HT-29 (cell line): ENCODE measurements at places on chromosomes 3 and 15. TPM values are rescaled to one million over a fixed set of nuclear protein-coding genes. Genes with fewer than 3 reads are reported as not detected.

- no peak for DNase-seq
Observed at GRCh38 chr3:84100861-84101260, 857.9 kb upstream of the CADM2 start.

The REC114 gene
- total RNA-seq = not detected in 2 replicates

DNA sequence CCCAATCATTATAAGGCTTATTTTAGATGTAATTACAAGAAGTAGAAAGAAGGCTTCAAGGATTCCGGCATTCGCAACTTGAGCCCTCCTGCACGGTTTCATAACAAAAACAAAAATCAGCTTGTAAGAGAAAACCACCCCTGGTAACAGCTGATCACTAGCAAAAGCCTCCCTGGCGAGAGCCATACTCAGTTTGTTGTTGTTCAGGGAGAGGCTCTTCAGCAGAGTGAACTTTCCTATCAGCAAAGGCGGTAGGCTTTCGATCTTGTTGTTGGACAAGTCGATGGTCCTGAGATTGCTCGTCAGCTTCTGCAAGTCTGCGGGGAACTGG lies 710 bp downstream of the LRRC57 start:
- no peak for DNase-seq

DNA sequence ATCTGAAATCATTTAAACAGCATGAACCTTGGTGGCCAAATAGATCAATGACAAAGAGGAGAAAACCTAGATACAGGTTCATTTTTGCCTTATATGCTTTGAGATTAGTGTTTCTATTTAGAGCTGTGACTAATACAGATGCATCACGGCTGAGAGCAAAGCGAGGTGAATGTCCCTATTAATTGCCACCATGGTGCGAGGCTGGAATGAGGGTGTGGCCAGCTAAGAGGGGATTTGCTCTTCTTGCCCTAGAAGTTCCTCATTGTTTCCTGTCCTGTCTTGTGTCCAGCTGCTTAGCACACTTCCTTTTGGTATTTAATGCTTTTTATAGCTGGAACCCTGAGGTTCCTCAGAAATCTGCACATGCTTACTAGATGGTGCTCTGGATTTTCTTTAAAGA lies 339.1 kb upstream of the RGMA start:
- DNase-seq = no peak

The GOLGA8T gene
- total RNA-seq = not detected in 2 replicates

- no peak for DNase-seq
Observed at GRCh38 chr3:187630404-187630803, 39.8 kb downstream of the SST start.

GRCh38 chr15:70132139-70132538 lies 34.4 kb upstream of the TLE3 start:
- no peak for DNase-seq

The CCDC13 gene
- total RNA-seq = not detected in 2 replicates

The CCDC39 gene
- not detected in 2 replicates for total RNA-seq

The ACKR2 gene
- total RNA-seq = 0.18 TPM in 1 of 2 replicates, not detected in the other

DNA sequence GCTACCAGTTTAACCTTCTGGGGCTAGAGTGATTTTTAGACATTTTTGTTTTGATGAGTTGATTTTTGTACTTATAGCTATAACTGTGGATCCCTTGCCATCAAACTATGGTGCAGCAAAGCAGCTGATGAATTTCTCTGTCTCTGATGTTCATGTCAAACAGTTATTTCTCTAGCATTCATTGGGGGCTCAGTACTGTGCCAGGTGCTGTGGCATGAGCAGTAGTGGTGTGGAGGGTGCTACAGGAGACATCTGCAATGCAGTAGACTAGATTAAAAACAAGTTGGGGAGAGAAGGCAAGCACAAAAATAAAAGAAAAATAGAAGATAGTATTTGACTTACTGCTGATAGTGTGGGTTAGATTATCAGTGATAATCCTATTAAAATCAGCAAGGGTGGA lies 95.3 kb downstream of the AKAP13 start:
- no peak for DNase-seq

DNA sequence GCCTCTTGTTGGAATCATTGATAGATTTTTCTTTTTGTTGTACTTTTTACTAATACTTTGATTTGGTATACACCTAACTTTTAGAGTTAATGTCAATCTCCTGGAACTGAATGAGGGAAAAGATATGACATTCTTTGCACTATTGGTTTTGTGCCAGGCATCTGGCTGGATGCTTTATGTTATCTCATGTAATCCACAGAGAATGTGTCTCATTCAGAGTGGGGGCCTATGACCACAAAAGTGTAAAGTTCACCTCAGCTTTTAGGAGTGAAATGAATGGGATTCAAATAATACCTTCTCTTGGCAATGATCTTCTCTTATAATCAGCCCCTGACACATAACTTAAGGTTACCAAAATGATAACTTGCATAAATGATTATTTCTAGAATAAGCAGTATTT lies 329.1 kb upstream of the ROPN1 start:
- no peak for DNase-seq

GRCh38 chr3:55622116-55622515 lies 135.0 kb upstream of the WNT5A start:
- no peak for DNase-seq

GRCh38 chr3:131178710-131179375 lies 152.2 kb downstream of the NEK11 start:
- DNase-seq = no peak

GRCh38 chr3:195169011-195169649 lies 101.8 kb downstream of the XXYLT1 start:
- DNase-seq = no peak
